ENCODE measurements at places on chromosomes 1 and 21.

GRCh38 chr21:46028573-46029091, 47.1 kb downstream of the COL6A1 start:
- DNase-seq: no peak

GRCh38 chr1:6352138-6352563, 41.4 kb downstream of the ACOT7 start:
- no peak for DNase-seq

DNA sequence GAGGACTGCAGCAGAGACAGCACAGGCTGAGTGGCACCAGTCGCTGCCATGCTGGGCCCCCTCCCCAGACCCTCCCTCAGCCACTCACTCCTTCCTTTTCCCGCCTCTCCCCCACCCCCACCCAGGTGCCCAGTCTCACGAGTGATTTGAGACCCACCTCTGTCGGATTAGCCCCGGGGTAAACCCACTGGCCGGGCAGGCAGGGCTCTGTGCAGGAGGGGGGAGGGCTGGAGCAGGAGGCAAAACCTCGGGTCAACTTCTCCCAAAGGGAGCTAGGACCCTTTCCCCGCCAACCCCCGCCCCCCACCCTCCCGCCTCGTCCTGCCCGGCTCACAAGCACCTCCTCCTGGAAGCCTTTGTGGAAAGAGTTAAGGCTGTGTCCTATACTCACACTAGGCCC, 3.5 kb upstream of the MRPL24 start:
- DNase-seq: no peak

DNA sequence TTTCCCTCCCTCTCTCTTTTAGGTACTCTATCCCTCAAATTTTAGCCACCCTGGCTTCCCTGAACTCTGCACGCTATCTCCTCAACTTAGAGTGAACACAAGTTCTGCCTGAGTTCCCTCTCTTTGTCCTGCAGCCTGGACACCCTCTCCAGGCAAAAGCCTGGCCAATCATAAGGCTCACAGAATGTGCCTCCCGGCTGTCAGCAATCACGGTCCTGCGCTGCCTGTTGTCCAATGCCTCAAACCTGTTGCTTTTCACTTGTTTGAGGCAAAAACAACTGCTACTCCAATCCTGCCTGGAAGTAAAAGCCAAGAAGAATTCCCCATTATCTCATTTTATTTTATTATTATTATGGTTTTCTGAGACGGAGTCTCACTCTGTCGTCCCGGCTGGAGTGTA, 66.1 kb downstream of the LGR6 start:
- DNase-seq: no peak

DNA sequence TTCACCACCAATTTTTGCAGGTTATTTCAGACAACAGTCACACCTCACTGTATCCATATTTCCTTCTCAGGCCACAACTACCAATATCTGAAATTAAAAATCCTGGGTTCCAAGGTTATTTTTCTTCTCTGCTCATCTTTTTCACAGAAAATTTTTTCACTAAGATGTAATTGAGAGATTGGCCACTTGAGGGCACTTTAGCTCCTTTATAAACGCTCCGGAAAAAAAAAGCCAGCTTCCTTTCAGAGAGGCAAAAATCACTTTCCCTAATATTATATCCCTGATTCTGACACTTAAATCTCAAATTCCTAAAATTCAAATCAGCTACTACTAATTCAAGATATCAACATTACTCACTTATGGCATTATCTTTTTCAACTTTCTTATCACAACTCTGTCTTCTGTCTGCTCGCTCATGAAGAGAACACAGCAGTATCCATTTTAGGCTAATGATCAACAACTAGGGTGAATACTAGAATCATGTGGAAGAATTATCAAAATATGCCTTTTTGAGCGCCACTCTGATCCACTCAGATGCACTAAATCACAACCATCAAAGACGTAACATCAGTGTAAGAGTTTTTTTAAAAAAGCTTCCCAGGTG, 101.4 kb upstream of the RGS1 start:
- no peak for DNase-seq

GRCh38 chr21:35367553-35367952, 318.5 kb upstream of the RUNX1 start:
- no peak for DNase-seq

DNA sequence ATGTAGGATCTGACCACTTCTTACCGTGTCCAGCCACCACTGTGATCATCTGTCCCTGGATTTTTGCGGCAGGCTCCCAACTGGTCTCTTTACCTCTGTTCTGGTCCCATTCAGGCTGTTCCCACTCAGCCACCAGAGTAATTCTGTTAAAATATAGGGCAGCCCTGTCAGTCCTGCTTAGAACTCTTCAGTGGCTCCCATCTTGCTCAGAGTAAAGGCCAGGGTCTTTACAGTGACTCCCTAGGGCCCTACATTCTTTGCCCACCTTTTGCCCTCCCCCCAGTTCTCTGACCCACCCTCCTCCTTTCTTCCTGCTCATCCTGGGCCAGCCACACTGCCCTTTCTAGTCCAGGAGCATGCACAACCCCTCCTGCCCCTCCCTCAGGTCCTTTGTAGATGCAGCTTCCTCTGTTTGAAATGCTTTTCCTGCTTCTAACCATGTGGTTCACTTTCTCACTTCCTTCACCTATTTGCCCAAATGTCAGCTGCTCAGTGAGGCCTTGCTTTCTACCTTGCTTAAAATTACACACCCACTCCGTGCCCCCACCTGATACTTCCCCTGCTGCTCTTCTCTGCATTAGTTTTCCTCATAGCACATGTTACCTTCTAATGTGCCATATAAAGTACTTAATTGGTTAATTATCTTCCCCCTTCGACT, 7.8 kb downstream of the UBIAD1 start:
- no peak for DNase-seq

DNA sequence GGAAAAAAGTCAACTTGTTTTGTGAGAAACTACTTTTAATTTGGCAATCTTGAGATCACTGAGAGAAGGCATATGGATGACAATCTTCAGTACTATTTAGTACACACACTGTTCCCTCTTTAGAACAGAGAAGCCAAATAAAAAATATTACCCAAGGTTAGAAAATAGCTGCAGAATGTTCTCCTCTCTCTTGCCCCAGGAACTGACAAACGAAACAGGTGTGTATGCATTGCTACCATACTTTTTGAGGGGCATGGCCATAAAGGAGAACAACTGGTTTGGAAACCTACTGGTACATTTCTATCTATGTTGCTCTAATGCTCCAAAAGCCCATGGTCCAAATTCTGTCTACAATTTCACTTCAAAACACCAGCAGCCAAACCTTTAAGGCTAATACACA, 5.7 kb downstream of the TOR1AIP2 start:
- no peak for DNase-seq

DNA sequence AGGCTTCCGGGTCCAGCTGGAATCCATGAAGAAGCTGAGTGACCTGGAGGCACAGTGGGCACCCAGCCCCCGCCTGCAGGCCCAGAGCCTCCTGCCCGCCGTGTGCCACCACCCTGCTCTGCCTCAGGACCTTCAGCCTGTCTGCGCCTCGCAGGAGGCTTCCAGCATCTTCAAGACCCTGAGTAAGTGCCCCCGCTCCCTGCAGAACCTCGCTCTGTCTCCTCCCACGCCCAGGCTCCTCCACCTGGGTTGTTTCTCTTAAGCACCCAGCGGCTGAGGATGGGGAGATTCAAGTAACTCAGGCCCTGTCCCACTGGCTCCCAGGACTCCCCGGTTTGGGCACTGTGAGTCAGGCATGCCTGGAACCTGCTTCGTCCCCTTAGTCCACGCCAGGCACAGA, 1.5 kb downstream of the GUCA2B start:
- no peak for DNase-seq

DNA sequence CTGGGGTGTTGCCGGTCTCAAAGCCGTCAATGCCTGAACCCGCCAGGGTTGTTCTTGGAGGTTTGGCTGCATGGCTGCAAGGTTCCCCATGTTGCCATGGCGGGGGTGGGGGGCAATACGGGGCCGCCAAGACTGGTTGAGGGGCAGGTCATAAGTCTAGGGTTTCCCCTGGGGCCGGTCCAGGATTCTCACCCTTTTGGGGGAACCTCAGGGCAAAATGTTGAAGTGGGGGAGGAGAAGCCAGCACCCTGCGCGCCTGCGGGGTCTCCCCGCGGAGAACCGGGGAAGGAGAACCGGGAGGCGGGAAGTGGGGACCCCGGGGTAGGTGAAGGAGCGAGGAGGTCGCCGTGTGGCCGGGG, 401 bp upstream of the ARHGEF10L start:
- DNase-seq: no peak

DNA sequence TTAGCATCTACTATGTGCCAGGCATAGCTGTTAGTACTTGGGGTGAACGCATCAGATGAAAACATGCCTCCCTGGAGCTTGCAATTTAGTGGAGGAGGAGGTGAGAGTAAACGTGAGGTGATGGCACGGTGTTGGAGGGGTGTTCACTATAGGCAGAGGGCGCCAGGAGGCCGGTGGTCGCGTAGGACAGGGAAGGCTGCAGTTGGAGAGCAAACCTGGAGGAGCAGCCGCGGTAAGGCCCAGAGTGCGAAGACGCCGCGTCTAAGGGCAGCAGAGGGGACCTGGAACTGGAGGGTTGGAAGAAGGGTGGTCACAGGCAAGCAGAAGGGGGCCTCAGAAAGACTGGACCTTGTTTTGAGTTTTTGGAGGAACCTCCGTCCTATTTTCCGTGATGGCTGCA, 30.2 kb upstream of the TRIM17 start:
- DNase-seq: no peak

DNA sequence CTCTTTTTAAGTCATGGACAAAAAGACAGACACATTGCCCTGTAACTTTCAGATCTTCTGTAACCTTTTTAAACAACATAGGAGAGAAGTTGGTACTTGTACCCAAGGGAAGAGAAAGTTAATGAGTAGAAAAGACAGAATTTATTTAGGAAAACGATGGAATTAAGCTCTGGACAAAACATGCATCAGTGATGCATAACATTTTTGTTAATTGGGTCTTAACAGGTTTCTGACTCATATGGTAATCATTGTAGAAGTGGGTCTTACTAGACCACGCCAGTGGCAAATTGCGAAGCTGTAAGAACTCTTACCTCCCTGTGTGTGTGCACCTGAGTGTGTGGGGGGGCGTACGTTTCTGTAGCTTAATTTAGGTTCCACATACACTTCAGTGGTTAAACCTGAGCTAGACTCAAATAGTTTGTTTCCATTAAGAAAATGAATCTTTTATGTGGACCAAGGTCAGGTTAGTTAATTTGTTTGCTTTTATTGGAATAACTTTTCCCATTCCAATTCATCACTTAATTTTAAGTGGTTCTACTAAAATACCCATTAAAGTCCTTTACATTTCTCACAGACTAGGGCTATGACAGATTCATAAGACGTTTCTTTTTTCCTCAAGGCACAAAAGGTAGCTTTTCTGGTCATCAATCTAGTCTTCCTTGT, 48.1 kb downstream of the NFIA start:
- DNase-seq: no peak

DNA sequence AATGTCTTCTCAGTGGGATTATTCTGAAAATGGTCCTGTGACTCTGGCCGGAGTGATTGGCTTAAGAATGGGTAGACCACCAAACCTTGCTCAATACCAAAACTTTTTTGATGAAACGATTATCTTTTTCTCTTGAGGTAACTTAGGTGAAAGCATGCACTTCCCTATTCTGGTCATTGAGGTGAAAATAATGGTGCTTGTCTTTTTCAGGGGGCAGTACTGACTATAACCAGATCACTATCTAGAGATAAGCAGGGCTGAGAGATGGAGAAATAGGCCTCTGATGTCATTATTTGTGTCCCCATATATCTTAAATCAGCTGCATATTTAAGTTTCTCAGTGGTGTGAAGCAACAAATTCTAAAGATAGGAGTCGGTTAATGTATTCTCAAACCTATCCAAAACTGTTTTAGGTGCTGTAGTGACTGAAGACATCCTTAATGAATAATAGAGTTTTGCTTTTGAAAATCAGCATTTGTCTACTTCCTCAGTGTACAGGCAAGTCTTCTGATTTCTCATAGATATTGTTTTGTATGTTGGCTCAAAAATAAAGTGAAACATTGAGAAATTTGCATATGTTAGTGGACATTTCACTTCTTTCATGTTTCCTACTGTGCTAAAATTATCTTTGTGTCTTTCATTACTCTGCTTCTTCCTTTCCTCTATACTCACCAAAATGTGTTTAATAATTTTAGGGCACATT, 735.3 kb upstream of the ADGRL4 start:
- no peak for DNase-seq

DNA sequence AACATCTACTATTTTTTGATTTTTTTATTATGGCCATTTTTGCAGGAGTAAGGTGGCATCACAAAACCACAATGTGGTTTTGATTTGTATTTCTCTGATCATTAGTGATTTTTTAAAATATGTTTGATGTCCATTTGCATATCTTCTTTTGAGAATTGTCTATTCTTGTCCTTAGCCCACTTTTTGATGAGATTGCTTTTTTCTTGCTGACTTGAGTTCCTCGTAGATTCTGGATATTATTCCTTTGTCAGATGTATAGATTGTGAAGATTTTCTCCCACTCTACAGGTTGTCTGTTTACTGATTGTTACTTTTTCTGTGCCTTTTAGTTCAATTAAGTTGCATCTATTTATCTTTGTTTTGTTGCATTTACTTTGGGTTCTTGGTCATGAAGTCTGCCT, 375.7 kb downstream of the ST6GALNAC3 start:
- no peak for DNase-seq

- no peak for DNase-seq
Measured at GRCh38 chr21:29827647-29828046, 112.1 kb downstream of the GRIK1 start.

GRCh38 chr1:183279835-183280234, 93.8 kb downstream of the LAMC2 start:
- no peak for DNase-seq

GRCh38 chr1:15833069-15833679, 14.3 kb upstream of the SPEN start:
- peak; percentile 31 for DNase-seq

- DNase-seq: peak; percentile 42
Measured at GRCh38 chr1:65265651-65266351, 43.5 kb upstream of the DNAJC6 start.

GRCh38 chr1:237962985-237963384, 72.3 kb upstream of the ZP4 start:
- no peak for DNase-seq

GRCh38 chr1:214165850-214166374, 115.0 kb upstream of the SMYD2 start:
- DNase-seq: no peak

DNA sequence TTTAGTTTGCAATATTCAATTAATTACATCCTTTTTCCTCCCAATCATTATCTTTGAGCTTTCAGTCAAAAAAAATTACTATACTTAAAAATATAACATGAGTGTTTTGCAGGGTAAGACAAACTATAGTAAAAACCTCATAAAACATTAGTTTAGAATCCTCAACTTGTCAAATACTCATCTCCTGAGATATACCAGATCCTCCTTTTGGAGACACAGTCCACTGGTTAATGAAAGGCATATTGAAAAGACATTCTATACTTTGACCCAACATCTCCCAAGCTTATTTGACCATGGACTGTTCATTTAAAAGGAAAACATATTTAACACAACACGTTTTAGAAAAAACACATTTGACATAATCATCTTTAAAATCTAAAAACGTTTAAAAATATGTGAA, 52.8 kb downstream of the NRIP1 start:
- DNase-seq: no peak
